Posterior vena cava (tissue), 2 donors: ENCODE measurements at places on chromosomes 16 and 17. TPM values are rescaled to one million over a fixed set of nuclear protein-coding genes. Genes with fewer than 3 reads are reported as not detected.
A peak's percentile ranks its signal among the peaks of the same experiment; 100 is the strongest.

The ANKRD13B gene
- 11.2 TPM for total RNA-seq

The PRSS36 gene
- 5.2 TPM for total RNA-seq

The SOCS3 gene
- 85.2 TPM for total RNA-seq

The PHF12 gene
- 32.3 TPM for total RNA-seq

The KRT32 gene
- not detected for total RNA-seq

The KCNH4 gene
- total RNA-seq = 0.33 TPM

The NLGN2 gene
- 34.2 TPM for total RNA-seq

The TBC1D3G gene
- not detected for total RNA-seq

The FAM171A2 gene
- 0.43 TPM for total RNA-seq

The BCL6B gene
- total RNA-seq = 21.2 TPM

The ZNF652 gene
- total RNA-seq = 40.9 TPM

The TBC1D3D gene
- 0.83 TPM for total RNA-seq

The TCAP gene
- 0.81 TPM for total RNA-seq

- no peak for DNase-seq
Measured at GRCh38 chr17:57823469-57824401, 26.1 kb downstream of the MRPS23 start.

- DNase-seq = peak; percentile 63
Measured at GRCh38 chr17:29607557-29608195, 14.7 kb downstream of the ANKRD13B start.

DNA sequence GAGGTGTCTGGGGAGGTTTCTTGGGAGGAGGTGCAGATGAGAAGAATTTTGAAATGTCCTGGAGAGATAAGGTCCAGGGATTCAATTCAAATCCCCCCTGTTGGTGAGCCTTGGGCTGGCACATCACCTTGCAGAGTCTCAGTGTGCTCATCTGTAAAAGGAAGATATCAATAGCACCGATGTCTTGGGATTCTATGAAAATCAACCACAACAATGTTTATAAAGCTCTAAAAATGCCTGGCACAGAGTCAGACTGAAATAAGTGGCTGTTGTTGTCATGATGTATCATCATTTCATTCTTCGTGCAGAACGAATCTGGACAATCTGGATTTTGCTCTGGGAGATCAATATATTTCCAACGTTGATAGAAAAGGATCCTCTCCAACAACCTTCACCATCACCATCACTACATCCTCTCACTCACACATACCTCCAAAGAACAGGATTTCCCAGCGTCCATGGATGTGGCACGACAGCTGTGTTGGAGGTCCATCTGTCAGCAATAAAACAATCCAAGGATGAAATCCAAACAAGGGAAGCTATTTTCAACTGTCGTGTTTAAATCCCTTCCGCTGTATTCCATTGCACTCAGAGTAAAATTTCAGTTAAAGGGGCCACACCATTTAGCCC lies 393.7 kb upstream of the DYNLRB2 start:
- DNase-seq = no peak

- no peak for DNase-seq
Measured at GRCh38 chr16:18959031-18959505, 24.7 kb upstream of the TMC7 start.

DNA sequence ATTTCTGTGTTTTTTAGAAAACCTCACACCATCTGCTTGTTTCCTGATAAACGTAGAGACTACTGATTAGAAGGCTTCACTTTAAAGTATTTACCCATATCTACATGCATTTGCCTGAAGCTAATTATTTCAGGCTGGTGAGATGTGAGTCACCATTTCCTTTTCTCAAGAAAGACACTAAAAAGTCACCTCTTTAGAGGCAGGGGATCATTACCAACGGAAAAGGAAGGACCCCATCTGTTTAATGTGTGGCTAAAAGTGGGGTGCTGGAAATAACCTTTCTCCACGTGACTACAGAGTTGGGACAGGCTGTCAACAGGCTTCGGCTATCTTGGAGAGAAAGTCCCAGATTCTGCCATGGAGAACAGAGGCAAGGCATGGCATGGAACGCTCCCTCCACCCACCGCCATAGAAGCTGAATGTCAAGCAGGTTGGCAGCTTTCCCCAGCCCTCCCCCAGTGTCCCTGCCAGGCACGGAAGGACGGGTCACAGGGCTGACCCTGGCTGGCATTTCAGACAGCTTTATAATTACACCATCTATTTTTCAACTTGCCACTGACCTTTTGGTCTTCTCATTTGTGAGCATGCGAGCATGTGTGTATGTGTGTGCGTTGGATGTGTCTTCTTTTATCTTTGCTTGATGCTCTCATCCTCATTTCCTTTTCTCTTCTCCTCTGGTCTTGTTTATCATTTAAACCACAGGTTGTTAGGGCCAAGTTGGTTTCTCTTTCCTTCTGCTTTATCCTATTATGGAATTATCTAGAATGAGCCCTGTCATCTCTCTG lies 157.0 kb downstream of the CPPED1 start:
- no peak for DNase-seq

DNA sequence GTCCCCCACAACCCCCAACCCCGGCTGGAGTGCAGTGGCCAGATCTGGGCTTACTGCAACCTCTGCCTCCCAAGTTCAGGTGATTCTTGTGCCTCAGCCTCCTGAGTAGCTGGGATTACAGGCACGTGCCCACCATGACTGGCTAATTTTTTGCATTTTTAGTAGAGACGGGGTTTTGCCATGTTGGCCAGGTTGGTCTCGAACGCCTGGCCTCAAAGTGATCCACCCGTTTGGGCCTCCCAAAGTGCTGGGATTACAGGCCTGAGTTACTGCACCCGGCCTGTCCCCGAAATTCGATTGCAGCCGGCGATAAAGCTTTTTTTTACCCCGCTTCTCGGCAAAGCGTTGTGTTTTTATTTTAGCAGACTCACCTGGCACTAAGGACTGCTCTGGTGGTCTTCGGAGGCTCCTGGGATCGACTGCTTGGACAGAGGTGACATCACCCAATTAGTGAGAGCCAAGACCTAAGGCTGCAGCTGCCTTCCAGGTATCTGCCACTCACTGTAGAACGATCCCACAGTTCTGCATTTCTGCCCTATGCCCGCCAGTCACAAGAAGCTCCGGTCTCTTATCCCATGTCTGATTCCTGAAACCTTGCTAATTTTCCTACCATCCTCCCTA lies 82.2 kb upstream of the ARL4D start:
- DNase-seq = peak; percentile 77

DNA sequence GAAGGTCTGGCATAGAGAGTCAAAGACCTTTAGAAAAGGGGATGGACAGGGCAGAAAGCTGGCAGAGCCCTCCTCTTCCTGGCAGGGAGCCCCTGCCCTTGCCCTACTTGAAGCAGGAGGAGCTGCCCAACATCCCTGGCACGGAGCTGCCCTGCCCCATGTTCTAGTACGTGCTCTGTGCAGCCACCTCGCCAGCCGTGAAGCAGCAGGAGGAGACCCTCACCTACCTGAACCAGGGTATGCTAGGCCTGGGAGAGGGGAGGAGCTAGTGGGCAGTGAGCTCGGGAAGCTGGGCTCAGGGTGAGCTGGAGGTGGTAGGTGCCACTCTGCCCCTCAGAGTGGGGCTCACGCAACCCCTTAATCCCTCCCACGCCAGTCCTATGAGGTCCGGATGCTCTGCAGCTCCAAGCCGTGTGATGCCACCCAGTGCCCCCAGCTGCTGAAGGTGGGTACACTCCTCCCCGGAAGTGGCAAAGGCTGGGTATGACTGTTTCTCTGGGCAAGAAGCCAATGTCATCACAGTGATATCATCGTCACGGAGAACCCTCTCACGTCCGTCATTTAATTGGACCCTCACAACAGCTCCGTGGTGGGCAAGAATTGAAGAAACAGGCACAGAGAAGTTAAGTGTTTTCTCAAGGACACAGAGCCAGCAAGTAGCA lies 12.7 kb upstream of the STAC2 start:
- peak; percentile 80 for DNase-seq

DNA sequence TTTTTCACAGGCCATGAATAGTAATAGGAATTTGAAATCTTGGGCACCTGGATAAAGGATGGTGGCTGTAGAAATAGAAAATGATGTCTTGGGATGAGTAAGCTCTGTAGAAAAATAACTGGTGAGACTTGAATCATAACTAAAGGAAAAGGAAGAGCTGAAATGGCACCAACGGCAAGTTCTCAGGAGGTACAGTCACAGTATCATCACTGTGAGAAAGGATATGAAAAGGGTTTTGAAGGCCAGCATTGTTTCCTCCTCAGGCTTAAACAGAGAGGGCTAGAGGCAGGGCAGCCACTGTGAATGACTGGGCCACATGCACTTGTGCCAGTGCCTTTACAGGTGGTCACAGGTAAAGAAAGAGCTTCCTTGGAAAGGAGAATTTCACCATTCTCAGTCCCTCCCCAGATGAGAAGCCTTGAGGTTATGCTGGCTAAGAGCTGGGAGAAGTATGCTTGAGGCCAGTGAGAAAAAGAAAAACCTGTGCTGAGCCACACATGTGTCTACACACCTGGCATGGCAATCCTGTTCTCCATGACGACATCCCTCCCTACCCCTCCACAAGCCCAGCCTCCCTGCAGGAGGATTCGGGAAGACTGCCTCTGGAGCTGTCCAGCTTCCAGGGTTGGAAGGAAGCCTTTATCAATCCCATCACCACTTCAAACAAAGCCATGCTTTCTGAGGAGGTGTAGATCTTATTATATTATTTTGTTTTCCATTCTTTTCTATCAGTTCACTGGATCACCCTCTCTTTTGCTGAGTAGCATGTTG lies 3.8 kb upstream of the ANKFN1 start:
- DNase-seq = no peak

GRCh38 chr17:38891441-38891840 lies 21.6 kb downstream of the LASP1 start:
- no peak for DNase-seq

DNA sequence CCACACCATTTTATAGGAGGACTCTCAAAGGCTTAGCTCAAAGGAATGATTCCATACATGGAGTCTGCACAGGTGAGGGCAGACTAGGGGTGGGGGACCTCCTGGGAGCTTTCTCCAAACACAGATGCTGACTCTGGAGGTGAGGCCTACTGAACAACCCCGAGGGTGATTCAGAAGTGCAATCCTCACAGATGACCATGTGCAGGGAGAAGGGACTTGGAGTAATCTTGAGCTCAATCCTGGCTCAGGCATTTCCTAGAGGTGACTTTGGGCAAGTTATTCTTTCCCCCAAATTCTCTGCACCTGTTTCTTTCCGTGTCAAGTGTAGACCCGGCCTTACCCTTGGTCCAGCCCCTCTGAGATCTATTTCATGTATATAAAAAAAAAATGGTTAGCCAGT lies 401.5 kb downstream of the SLC39A11 start:
- DNase-seq = peak; percentile 31

DNA sequence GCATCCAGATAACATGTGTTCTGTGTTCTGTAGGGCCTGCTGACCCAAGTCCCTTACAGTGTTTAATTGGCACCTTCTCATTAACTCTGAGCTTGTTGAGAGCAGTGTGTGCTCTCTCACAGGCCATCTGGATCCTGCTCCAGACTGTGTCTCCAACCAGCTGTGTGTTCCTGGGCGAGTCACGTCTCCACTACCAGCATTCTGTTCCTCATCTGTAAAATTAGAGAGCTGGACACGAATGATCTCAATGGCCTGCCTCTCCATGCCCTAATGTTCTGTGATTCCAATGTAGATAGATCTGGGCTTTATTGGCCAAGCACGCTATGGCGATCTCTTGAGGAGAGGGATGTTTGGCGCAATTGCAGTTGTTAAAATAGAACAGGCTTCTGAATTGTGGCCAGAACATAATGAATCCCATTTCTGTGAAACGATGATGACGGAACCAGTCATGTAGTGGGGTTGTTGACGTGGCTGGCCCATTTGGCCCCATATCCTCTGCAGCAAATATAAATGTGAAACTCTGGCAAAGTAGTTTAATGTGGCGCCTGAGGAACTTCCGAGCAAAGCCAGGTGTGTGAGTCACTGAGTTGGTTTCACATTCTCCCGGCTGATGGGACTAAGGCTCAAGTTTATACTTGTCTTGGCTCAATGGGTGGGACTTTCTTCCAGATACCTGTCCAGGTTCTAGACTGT lies 22.2 kb downstream of the TBX4 start:
- no peak for DNase-seq

DNA sequence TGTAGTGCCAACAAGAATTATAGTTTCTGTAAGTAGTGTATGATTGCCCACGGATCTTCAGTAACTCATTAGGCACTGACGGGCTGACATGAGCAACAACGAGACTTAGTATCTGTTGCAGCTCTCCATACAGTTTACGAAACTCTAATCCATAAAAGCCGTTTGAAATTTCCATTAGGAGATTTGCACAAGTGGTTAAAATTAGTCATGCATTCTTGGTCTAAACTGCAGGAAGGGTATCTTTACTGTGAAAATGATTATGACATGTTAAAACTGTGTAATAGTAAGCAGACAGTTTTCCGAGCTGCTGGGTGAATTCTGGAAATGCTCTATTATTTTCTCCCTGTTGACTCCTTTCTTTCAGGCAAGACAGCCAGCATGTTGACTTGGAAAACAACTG lies 605.0 kb downstream of the WWOX start:
- no peak for DNase-seq

DNA sequence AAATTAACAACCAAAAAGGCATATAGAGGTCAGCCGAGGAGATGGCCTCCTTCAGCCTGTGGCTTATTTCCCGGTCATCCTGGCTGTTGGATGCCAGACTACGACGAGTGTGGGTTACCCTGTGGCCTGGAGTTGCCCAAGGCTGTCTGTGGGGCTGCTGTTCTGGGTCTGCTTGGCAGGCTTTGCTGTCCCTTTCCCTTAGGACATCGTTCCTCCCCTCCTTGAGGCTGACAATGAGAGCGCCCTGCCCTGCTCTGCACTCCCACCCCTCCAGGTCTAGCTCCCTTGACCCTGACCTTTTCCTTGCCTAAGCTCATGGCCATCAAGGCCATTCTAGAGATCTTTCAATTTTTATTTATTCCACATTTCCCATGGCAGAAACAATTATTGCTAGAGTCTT lies 1.9 kb upstream of the CBFB start:
- peak; percentile 53 for DNase-seq

- DNase-seq = no peak
Measured at GRCh38 chr16:66481943-66482390, 54.9 kb downstream of the BEAN1 start.

GRCh38 chr16:20612551-20613480 lies 36.6 kb upstream of the ACSM2B start:
- DNase-seq = peak; percentile 90

DNA sequence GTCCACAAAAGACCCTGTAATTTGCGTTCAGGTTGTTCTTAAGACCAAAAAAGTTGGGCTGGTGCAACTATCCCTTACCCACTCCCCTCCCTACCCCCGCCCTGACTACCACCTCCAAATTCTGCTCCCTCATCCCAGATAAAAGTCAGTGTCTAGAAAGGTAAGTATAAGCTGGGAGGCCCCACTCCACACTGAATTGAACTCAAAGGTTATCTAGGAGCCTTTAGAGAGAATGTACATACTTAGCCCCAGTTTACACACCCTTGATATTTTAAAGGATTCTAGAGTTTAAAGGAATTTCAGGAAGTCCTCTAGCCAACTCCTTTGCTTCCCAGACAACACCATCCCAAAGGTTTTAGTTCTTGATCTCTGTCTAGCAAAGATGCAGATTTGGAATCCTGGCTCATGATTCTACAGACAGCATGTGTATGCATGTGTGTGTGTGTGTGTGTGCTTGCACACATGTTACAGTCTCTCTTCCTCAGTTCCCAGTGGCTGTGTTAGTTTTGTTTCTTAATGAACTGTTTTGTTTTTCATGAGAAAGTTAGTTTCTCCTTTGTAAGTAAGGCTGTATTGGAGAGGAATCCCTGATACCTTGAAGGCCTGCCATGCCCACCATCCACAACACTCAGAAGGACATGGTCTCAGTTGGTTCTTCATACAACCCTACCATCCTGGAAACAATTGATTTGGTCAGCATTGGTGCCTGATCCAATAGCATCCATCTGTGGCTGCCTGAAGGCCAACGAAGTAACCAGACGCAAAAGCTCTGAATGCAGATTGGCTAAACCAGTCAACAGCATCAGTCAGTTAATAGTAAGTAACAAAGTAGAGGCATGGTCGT lies 281.3 kb downstream of the SOX9 start:
- DNase-seq = no peak
